ENCODE measurements at places on chromosomes 7 and 10.

GRCh38 chr10:18737236-18737635, 78.0 kb downstream of the ARL5B start:
- peak; percentile 4 for DNase-seq

DNA sequence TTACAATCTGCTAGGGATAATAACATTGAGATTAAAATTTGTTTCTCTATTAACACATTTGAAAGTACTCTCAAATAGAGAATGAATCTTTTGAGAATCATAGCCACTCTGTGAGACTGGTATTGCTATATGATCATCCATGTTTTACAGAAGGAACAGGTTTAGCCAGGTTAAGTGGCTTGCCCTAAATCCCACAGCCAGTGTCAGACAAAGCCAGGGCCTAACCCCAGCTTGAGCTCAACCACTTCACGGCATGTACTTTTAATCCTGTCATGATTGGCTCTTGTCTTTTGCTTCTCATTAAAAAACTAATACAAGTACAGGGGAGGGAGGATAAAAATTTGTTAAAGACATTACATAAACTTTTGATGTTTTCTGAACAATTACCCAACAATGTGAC, 3.8 kb upstream of the ZNRF2 start:
- no peak for DNase-seq

DNA sequence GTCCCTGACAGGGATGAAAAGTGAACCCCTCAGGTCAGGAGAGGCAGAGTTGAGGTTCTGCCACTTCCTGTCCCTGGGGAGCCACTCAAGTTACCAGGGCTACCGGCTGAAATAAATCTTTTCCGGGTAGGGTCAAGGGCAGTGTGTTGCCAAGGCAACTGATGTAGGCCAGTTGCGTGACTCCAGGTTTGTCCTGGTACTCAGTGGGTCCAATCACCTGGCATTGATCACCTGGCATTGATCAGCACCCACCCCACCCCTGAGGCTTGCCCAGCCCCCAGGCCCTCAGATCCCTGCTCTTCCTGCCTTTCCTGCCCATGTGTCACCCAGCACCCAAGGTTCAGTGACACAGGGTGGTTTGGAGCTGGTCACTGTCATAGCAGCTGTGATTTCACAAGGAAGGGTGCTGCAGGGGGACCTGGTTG, 5.9 kb downstream of the SAP25 start:
- no peak for DNase-seq

DNA sequence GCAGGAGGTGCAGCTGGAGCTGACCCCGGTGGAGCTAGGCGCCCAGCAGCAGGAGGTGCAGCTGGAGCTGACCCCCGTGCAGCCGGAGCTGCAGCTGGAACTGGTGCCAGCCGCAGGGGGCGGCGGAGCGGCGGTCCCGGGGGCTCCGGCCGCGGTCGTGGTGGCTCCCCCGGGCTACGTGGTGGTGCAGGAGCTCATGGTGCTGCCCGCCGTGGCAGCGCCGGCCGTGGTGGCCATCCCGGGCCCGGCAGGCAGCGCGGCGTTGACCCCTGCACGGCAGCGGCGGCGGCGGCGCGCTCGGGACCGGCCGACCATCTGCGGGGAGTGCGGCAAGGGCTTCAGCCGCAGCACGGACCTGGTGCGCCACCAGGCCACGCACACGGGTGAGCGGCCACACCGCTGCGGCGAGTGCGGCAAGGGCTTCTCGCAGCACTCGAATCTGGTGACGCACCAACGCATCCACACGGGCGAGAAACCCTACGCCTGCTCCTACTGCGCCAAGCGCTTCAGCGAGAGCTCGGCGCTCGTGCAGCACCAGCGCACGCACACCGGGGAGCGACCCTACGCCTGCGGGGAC, 6.8 kb downstream of the ZNF853 start:
- no peak for DNase-seq

GRCh38 chr10:50405723-50406122, 154.4 kb upstream of the ASAH2 start:
- DNase-seq, result no peak

DNA sequence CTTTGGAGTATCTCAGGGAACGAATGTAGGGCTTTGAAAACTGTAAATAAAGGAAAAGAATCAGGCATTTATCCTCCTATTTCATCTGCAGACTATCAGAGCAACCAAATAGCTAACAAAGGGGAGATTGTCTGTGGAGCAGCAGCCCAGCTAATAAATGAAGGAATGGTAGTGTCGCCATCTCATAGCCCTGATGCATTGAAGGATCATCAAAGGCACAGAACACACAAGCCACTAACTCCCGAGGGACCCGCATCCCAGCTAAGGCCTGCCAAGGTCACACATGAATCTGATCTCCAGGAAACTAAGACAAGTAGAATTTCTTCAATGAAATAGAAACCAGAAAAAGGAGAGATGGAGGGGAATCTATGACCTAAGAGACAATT, 38.2 kb downstream of the CALML5 start:
- DNase-seq, result peak; percentile 28

DNA sequence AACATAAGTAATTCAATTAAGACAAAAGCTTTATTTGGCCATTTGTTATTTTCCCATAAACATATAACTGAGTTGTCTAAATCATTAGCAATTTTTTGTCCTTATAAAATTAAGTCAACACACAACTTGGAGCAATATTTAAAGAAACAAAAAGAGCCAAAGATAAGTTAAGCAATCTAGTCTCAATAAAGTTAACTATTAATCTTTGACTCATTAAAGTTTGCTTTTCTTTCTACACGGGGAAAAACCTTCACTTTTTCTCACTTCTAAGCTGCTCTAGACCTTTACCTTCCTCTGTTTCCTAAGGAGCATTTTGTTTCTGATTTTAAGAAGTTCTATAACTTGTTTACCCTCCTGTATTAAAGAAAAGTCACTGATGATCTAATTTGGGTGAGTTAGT, 867.1 kb upstream of the PHF14 start:
- no peak for DNase-seq

DNA sequence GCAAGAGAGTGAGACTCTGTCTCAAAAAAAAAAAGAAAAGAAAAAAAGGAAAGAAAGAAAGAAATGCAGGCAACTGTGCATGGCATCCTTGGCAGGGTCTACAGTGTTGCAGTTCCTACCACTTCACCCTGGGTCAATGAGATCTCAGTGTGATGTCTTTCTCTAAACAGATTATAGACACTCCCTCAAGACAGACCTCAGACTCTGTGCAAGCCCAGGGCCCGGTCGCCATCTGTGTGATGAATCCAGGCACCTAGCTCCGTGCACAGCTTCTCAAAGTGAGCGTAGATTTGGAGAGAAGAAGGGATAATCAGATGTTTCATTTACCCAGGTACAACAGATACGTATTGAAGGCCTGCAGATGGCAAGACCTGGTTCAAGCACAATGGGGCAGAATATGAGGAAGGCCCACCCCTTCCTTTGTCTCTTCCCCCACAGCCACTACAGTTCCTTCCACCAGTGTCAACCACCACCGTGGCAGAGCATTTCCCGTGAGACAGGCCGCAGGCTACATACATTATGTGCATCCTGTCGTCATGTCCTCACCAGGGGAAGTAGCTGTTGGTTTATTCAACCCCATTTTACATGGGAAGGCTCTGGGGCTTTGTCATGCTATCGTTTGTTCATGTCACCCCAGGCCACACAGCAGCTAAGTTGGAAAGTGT, 471.7 kb upstream of the GALNT17 start:
- no peak for DNase-seq

All from fibroblast of skin of scalp (primary cell).